Activated CD4-positive, alpha-beta T cell treated with anti-CD3 and anti-CD28 coated beads for 1 hour (primary cell): ENCODE measurements at places on chromosomes 1 and 21.

DNA sequence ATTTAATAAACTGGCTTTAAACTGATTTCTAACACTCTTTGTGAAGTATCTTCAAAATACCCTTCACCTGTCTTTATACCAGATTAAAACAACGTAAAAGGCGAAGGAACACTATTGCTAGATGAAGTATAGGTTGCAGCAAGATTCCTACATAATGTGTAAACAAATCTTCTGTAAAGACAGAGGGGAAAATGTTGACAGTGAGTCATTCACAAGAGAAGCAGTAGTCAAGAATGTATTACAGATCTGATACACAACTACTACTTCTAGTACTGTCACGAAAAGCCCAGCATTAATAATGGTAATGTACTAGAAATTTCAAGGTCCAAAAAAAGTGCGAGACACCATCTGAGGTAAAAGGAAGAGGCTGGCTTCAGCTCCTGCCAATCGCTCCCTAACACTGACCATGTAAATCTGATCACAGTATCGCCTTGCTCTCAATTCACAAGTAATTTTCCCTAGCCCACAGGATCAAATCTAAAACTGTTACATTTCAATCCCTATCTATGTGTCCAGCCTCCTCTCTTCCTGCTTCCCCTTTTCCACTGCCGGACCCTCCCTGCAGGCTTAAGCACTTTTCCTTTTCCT is 290.4 kb downstream of the AKT3 start:
- no peak for DNase-seq

GRCh38 chr1:83889707-83890106 is 109.2 kb downstream of the TTLL7 start:
- no peak for DNase-seq

- DNase-seq = no peak
Observed at GRCh38 chr1:36571106-36571505, 88.4 kb upstream of the CSF3R start.

- DNase-seq = no peak
Observed at GRCh38 chr1:110713221-110713620, 38.5 kb upstream of the KCNA3 start.

DNA sequence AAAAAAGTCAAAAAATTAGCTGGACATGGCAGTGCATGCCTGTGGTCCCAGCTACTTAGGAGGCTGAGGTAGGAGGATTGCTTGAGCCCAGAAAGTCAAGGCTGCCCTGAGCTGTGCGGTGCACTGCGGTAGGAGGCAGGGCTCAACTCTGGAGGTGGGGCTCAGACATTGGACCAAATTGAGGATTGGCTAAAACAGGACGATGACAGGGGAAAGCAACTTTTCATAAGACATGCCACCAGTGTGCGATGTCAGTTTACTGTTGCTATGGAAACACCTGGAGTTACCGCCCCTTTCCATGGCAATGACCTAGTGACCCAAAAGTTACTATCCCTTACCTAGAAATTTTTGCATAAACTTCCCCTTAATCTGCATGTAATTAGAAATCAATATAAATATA is 85.3 kb downstream of the DISP3 start:
- no peak for DNase-seq

DNA sequence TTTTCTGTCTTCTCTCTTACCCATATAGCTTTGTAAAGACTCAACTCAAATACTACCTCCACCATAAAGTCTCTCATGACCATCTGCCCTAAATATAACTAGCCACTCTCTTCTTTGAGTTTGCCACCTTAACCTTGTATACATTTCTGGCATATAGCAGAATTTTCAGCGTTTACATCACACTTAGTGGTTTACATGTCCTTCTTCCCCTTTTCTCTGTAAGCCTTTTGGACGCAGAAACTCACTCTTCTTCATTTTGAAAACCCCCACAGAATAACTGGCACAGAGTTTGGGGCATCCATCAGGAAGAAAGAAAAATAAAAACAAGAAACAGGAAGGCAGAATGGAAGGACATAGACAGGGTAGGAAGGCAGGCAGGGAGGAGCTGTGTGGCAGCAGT is 131.8 kb upstream of the DUSP10 start:
- no peak for DNase-seq

DNA sequence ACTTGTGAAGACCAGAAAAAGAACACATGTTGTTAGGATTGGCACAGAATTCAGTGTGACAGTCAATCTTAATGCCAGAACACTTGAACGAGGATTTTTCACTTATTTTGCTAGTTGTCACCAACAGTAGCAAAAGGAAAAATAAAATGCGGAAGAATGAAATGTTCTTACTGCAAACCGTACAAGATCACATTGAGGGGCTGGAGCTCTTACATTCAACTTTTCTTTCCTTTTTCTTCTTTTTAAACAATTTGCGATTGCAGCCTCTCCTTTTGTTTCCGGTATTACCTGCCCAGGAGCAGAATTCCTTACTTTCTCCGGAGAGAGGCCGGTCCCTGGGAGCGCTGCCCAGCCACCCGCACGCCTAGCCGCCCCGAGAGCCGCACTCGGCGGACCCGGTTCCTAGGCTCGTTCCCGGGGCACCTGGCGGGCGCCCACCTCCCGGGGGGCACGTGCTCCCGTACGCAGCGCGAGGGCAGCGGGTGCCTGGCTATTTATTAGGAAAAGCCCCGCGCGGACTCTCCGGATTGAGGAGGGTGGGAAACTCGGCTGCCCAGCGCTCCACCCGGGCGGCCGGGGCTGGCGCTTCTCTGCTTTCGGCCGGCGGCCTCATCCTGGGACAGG is 1.2 kb upstream of the CAMTA1 start:
- DNase-seq = no peak

DNA sequence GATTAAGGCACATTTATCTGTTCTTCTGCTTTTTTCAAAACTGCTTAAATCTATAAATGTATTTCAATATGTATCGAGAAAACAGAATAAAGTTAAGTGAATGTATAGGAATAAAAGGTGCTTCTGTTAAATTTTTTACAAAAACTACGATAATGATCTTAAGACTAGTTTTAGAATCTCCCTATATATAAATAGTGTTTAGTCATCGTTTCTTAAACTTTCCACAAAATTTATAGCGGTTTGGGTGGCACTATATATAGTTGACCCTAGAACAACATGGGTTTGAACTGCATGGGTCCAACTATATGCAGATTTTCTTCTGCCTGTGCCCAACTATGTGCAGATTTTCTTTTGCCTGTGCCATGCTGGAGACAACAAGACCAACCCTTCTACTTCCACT is 125.7 kb downstream of the CRB1 start:
- no peak for DNase-seq

DNA sequence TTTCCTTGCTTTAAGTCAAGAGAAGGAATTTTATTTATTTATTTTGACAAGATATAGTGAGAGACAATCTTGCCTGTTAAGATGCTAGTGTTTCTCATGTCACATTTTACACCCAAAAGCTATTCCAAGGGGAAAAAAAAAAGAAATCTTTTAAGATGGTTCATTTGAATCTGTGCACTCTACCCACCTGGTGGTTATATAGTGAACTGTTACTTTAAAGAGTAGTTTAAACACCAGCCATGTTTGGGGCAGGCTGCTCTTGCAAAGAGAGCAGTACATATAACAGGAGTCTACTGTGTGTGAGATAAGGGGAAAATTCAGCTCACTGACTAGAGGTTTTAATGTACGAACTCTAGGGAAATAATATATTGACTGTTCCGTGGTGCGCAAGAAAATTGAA is 3.3 kb upstream of the ELAVL4 start:
- no peak for DNase-seq

DNA sequence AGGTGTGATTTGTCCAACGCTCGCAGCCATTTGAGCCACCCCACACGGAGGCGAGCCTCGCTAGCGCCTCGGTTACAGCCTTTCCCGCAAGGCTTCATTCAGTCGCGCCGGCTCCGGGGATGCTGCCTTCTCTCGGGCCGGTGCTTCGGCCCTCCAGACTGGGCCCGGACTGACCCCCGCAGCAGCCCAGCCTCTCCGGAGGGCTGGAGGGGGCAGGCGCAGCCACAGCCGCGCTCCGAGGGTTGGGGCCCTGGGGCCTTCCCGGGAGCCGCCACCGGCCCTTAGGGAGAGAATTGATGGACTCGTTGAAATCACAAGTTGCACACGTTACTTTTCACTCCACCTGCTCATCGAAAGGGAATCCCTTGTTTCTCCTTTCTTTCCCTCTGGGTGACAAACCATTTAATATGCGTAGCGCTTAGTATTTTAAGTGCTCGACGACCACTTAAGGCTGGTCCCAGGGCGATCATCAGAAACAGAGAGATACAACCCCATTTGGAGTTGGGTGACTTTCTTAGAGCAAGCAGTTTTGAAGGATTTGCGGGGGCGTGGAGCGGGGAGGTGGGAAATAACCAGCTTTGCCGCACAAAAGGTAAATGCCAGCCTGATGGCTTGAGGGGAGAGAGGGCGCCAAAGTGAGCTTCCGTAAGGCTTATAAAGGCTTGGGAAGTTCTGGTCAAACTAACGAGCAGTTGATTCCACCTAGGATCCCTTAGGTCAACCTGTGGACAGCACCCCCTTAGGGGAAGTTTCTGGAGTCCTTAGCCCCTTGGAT is 24.6 kb upstream of the ENAH start:
- DNase-seq = no peak

GRCh38 chr1:100671601-100672000 is 47.9 kb upstream of the VCAM1 start:
- no peak for DNase-seq

DNA sequence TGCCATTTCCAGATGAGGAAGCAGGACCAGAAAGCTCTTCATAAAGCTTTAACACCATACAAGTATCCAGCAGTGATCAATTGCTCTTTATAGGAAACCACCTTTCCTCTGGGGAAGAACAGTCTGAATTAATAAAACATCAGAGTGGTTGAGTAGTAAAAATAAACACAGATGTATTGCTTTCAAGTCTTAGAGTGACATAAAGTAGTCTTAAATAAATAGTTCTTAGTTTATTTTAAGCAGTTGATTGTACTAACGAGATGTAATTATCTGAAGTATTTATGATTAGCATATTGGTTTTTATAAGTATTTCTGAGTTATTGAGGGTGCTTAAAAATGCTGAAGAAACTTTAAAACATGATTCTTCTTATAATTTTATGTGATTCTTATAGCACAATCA is 67.0 kb downstream of the PRKAA2 start:
- DNase-seq = no peak

DNA sequence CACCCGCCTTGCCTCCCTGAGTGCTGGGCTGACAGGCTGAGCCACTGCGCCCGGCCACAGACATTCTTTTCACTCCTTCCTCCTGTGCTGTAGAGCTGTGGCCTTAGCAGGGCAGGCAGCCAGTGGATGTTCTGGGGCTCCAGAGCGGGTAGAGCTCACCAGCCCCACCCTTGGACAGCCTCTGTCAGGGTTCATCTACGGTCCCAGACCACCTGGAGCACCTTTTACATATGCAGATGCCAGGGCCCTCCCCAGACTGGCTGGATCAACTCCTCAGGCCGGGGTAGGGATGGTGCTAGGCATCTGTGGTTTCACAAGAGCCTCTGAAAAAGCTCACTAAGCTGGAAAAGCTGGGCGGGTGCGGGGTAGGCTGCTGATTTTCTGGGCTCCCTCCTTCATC is 4.6 kb downstream of the ATP13A2 start:
- no peak for DNase-seq

GRCh38 chr1:160419150-160419837 is 18.9 kb downstream of the VANGL2 start:
- no peak for DNase-seq

GRCh38 chr1:76690766-76691165 is 176.5 kb upstream of the ST6GALNAC5 start:
- no peak for DNase-seq

GRCh38 chr1:184329962-184330868 is 56.6 kb upstream of the C1orf21 start:
- no peak for DNase-seq

DNA sequence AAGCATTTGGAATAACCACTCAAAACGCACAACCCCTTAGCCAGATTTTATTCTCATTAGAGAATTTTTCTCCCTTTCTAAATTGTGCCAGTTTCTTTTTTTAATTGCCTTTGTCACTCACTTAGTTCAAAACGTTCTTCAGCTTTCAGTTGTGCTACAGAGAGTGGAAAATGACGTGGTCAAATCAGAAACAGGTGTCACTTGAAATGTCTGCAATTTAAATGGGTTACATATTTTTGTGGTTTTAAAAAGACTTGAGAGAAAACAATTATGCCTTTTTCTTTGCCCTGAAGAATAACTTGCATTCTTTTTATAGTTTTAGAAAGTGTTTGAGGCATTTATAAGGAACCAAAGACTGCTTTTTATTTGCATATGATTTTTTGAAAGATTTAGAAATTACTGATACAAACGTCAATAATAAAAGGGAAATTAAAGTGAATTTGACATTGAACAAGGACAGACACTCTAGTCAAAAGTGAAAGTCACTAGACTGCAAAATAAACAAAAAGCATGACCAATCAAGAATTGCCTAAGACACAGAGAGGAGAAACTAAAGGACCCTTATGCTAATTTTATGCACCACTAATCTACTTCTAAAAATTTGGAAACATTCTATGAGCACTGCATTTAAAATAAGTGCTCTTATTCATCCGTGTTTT is 191.0 kb downstream of the TPR start:
- no peak for DNase-seq

- no peak for DNase-seq
Observed at GRCh38 chr1:91712981-91713841, 172.7 kb downstream of the TGFBR3 start.

DNA sequence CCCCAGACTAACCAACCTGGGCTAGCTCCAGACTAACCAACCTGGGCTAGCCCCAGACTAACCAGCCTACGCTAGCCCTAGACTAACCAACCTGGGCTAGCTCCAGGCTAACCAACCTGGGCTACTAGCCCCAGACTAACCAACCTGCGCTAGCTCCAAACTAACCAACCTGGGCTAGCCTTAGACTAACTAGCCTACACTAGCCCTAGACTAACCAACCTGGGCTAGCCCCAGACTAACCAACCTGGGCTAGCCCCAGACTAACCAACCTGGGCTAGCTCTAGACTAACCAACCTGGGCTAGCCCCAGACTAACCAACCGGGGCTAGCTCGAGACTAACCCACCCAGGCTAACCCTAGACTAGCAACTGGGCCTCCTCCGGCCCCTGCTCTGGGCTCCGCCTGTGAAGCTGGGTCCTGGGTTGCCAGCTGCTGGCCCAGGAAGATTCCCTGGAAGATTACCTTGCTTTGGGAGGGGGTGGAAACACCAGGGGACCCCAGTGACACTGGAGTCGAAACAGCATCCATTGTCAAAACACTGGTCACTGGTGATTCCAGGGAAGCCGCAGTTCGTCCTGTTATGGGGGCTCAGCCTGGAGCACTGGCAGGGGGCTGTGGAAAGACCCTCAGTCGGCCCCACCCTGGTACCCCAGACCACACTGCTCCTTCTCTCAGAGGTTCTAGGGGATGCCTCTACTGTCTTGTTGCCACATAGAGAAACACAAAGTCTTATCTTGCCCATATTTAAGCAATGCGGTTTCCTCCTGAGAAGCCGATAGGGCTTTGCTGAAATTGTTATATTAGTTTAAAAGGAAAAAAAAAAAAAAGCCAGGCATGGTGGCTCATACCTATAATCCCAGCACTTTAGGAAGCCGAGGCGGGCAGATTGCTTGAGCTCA is 1.1 kb downstream of the TFF2 start:
- DNase-seq = no peak
